ENCODE measurements at places on chromosomes 11 and 22.

DNA sequence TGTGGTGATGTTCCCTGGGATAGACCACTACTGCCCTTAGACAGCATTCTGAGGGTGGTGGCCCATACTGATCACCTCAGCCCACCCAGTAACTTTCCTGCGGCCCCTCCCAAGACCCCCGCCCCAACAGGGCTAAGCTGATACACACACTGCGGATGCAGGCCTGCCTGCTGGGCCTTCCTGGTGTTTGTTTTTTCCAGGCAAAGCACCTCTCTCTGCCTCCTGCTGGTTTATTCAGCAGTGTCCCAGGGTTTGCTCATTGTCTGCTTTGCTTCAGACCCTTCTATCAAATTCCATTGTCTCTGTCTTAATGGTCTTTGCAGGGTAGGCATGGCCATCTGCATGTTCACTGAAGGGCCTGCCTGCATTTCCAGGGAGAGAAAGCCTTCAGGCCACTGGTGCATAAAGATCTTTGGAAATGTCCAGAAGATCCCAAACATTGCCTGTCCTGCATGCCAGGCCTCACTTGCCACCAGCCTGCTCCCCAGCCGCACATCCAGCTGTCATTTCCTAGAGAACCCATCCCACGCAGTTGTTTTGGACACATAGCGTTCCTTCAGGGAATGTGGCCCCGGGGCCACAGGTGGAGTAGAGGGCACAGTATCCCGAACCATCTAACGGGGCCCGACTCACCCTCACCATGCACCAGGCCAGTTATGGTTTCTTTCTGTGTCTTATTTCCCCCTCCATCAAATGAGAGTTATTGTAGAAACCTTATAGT, 50.2 kb downstream of the BCR start:
- DNase-seq = peak; percentile 72

DNA sequence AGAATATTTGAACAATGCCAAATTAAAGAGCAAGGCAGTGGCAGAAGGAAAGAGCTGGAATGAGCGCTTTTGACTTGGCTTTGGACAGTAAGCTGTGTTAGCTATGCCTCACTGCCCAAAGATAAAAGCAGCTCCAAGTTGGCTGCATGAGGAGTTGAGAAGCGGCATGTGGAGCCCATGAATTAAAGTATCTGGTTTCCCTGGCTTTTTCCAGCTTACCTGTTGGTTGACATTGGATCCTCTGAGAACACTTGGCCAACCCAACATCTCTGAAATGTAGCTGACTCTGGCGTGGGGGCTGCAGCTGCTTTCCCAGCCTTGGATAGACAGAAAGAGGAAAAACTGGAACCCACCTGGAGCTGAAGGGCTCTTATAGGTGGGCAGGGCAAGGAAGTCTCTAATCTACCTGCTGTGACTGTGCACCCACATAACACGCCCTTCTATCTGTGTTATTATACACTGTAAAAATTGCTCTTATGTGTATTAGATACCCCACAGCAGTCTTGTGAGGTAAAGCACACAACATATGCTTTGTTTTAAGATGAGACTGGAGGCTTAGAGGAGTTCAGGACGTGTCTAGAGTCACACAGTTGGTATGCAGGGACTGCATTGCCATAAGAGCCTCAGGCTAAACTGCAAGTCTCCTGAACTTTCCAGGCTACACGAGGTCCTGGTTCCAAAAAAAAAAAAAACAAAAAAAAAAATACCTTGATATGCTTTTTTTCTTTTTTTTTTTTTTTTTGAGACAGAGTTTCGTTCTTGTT, 5.8 kb downstream of the UBASH3B start:
- DNase-seq = peak; percentile 94

- no peak for DNase-seq
These were observed 1176.3 kb upstream of the TENM4 start for GRCh38 chr11:80617156-80617555.

DNA sequence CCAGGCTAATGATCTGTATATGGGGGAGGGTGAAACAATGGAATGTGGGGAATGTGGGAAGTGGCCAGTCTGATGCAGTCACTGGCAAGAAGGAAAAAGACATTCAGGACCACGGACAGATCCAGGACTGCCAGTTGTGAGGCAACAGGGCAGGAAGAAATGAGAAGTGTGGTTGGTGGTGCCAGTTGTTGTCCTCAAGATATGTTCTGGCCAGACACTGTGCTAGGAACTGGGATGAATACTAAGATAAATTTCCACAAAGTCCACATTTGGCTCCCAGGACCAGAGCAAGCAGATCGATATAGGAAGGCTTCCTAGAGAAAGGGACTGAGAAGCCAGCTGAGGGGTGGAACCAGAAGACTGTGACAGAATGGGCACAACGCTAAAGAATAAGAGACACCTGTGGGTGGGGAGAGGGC, 6.8 kb upstream of the TPBGL start:
- no peak for DNase-seq

GRCh38 chr11:14506532-14506931, 6.9 kb upstream of the COPB1 start:
- DNase-seq = no peak

Measured in NCI-H345 (cell line).